ENCODE measurements at places on chromosomes 6 and 20.
A peak's percentile ranks its signal among the peaks of the same experiment; 100 is the strongest.

- DNase-seq = no peak
These were observed 1.2 kb upstream of the PLTP start for GRCh38 chr20:45913116-45913515.

- no peak for DNase-seq
These were observed 3.8 kb downstream of the COL21A1 start for GRCh38 chr6:56243518-56244070.

GRCh38 chr20:47711046-47711752 is 74.1 kb downstream of the SULF2 start:
- no peak for DNase-seq

DNA sequence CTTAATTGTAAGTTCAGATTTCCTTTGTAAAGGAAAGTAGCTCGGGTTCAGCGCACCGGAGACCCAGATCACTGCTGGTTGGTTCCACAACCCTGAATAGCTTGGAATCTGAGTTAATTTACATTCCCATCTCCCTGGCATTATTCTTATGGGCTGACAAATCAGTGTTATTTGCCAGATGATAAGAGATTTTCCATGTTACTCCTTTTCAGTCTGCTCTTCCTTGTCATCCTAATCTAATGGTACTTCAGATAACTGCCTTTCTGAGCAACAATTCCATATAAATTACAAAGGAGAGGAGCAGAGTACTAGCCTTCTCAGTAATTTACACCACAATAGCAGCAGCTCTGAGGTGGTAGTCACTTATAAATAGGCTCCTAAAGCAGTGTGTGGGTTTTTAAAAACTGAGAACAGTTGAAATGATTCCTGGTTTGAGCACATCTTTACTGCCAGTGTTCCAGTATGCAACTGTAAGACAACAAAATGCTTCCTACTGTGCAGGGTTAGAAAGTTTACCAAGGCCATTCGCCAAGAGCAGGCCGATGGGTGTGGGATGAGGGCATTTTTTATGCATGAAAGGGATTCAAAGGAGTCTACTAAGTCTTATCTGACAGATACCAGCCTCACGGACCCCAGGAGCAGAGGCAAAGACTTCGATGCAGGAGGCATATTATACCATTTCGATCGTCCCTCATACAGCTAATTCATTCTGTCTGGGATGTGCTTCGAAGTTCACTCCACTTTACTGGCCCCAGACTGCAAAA is 89.7 kb downstream of the NDUFAF5 start:
- no peak for DNase-seq

DNA sequence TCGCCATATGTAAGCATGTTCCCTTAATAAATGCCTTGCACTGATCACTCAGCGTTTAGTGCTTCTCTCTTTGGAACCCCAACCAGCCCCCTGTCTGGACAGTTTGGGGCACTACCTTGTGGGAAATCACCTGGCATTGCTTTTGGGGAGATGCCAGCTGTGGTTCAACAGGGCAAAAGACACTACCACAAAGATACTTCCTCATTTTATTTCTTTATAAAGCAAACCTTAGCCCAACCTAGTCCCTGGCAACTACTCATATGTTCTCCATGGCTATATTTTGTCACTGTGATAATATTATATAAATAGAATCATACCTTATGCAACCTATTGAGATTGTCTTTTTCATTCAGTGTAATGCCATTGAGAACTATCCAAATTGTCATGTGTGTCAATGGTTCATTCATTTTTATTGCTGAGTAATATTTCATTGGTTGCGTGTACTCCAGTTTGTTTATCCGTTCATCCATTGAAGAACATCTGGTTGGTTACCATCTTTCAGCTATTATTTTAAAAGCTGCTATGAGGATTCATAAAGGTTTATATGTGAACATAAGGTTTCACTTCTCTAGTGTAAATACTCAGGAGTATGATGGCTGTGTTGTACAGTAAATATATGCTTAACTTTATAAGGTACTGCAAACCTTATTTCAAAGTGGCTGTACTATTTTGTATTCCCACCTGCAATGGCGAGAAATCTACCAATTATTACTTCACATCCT is 114.8 kb downstream of the MOXD1 start:
- no peak for DNase-seq

- no peak for DNase-seq
These were observed 94.7 kb upstream of the NFATC2 start for GRCh38 chr20:51637241-51637640.

GRCh38 chr6:127811900-127812570 is 88.8 kb downstream of the THEMIS start:
- DNase-seq = no peak

DNA sequence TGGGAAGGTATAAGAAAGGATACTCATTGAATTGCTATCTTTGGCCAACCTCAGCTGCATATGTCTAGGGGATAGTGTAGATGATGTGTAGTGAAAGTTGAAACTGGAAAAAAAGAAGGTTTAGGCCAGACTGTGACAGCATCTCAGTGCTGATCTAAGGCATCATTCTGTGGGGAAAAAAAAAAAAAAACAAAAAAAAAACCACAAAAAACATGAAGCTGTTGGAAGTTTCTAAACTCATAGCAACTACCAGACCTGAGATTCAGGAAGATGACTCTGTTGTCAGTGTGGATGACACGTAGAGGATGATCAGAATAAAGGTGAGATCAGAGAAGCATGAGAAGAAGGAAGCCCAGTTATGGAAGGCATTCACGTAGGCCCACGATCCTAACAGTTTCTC is 100.8 kb upstream of the CNKSR3 start:
- no peak for DNase-seq

GRCh38 chr6:85372915-85373270 is 77.0 kb upstream of the NT5E start:
- no peak for DNase-seq

DNA sequence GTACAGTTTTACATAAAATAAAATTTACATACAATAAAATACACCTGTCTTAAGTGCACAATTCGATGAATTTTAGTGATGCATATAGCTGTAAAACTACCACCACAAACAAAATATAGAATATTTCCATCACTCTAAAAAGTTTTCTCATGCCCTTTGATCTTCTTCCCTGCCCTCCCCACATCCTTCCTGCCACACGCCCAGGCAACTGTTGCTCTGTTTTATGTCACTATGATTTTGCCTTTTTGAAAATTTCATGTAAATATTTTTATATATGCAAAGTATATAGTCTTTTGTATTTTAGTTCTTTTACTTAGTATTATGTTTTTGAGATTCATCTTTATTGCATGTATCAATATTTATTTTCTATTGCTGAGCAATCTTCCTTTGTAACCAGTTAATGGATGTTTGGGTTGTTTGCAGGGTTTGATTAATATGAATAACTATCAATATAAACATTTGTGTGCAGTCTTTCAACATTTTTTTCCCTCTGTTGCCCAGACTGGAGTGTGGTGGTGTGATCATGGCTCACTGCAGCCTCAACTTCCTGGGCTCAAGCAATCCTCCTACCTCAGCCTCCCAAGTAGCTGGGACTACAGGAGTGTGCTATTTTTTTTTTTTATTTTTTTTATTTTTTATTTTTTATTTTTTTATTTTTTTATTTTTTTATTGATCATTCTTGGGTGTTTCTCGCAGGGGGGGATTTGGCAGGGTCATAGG is 23.8 kb upstream of the SAMHD1 start:
- DNase-seq = peak; percentile 31

GRCh38 chr20:57469418-57470211 is 55.3 kb downstream of the CTCFL start:
- no peak for DNase-seq

DNA sequence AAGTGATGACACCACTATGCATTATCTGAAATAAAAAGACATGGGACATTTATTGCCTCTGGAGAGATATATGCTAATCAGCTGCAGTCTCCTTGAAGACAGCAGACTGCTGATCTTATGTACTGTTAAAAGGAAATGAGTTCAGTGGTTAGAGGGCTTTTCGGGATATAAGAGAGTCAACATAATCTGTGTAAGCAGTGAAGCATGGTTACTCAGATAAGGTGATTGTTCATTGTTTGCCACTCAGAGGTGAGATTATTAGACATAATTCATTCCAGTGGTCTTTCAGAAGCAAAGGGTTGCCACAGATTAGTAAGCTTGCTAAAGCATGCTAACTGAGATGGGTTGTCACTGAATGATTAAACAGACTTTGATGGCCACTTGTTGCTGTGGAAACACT is 1450.7 kb upstream of the ADGRB3 start:
- no peak for DNase-seq

DNA sequence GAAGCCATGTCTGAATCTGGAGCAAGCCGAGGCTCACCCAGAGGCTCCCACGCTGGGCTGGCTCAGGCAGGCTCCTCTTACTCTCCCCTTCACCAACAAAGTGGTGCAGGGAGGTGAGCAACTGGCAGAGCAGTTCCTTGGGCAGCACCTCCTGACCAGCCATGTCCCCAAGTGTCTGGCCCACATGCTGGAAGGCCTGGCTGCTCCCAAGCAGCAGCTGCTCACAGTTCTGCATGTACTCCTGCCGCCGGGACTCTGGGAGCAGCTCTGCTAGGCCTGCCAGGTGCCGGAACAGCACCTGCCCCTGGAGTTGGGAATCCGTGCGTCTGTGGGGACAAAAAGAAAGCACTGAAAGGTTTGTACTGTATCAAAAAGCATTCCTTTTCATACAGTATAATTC is 57.1 kb upstream of the LYRM2 start:
- DNase-seq = no peak

DNA sequence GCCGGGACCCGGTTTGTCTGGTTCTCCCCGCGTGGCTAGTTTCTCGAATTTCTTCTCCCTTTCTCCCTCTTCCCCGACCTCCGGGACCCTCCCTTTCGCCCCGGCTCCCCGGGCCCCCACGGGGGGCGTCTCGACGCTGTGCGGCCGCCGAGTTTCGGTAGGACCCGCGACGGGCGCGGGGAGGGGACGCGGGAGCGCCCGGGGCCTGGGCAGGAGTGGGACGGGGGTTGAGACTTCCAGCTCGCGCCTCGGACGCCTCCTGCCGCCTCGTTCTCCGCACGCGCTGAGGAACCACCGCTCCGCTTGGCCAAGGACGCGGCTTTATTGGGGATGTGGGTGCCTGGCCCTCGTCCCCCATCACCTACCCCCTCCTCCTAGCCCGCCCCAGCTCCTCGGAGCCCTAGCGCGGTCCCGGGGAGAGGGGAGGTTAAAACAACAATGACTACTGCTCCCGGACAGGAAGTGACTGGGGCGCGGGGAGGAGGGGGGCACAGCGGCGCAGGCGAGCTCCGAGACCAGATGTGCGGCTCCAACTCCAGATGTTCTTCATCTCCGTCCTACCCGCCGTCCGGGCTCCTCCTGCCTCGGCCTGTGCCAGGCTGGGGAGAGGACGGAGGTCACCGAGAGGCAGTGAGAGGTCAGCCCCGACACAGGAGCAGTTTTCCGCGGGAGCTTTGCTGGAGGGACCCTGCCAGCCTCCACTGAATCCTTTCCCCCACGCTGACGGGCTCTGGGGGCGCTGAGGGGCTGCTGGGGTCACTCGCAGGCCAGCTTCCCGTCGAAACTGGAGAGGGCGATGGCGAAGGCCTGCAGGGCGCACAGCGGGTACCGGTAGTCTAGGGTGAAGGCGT is 917 bp upstream of the TEAD3 start:
- DNase-seq = peak; percentile 15

- DNase-seq = no peak
These were observed 70.9 kb downstream of the REV3L start for GRCh38 chr6:111411978-111412566.

GRCh38 chr6:72642435-72642834 is 20.6 kb downstream of the KCNQ5 start:
- DNase-seq = no peak

GRCh38 chr20:37873884-37874283 is 29.0 kb upstream of the VSTM2L start:
- DNase-seq = no peak

GRCh38 chr6:81762606-81763005 is 10.1 kb upstream of the TENT5A start:
- no peak for DNase-seq

DNA sequence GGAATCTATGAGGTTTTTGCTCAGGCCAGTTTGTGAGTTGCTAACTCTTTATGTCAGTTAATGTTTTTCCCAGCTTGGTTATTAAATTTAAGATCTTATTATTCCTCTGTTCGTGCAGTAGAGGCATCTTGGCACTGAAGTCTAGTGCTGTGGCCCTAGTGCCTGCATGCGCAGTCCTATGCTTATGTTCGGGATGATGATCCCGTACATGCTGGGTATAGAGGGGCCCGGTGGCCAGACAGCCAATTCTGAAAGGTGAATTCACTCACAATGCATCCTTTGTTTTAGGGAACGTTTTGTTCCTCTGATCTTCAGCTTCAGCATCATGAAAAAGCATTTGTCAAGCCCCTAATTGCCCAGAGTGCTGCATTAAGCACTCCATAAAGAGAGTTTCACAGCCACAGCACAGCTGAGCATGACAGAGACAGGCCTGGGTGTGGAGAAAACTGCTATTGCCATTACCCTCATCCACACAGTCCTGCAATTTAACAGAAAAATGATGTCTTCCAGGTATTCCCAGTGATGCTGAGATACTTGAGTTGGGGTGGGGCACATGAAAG is 39.8 kb upstream of the BACH2 start:
- no peak for DNase-seq

DNA sequence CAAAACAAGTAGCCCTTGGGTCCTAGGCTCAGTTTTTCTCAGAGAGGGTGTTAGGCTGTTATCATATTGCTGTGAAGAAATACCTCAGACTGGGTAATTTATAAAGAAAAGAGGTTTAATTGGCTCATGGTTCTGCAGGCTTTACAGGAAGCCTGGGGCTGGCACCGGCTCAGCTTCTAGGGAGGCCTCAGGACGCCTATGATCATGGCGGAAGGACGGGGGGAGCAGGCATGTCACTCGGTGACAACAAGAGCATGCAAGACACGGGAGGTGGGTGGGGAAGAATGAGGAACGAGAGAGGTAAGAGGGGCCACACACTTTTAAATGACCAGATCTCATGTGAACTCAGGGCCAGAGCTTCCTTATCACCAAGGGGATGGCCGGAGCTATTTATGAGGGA is 26.9 kb downstream of the CDH26 start:
- no peak for DNase-seq

- no peak for DNase-seq
These were observed 362.1 kb downstream of the SAMD5 start for GRCh38 chr6:147870506-147871110.

GRCh38 chr20:18265441-18265840 is 22.9 kb upstream of the ZNF133 start:
- no peak for DNase-seq

DNA sequence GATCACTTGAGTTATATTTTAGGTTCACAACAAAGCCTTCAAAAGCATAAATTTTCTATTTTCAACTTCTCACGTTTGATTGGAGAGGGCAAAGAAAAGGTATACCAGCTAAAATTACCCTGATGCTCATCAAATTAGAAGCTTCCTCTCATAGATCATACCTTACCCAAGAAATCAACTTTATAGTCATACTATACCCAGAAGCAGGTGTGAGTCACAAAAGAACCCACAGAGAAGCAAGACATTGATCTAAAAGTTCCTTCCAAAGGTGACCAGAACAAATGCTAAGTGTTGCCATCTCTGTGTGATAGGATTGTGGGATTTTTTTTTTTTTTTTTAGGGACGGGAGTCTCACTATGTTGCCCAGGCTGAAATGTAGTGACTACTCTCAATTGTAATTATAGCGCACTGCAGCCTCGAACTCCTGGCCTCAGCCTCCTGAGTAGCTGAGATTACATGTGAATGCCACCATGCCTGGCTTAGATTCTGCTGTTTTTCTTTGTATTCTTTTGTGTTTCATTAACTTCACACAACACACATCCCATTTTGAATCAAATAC is 3.3 kb downstream of the EIF2S2 start:
- no peak for DNase-seq

Measured in activated T-helper 1 cell treated with anti-CD3 and anti-CD28 coated beads, Interleukin-2, amount 50 U/mL, for 16 hours (primary cell).